Amniotic stem cell (primary cell): ENCODE measurements at places on chromosomes 12 and 14.

- DNase-seq = no peak
Observed at GRCh38 chr12:118846416-118846815, 134.9 kb upstream of the SRRM4 start.

GRCh38 chr12:118103201-118103600 lies 610 bp downstream of the VSIG10 start:
- no peak for DNase-seq

DNA sequence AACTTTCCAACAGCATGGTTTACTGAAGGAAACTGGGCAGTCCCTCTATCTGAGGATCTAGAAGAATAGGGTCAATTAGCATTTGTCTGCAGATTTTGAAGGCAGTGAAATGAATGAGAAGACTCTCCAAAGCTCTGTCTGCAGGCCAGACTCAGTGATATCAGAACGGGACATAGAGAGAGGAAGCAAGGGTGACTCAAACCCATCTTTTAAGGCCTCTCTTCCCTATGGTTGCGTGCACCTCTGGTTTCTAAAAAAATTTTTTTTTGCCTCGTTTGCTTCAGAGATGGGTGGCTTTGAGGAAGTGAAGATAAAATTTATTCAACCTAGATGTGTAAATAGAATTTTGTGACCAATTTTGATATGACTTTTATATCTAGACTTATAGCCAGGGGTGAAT lies 71.9 kb upstream of the HOXC13 start:
- DNase-seq = no peak

DNA sequence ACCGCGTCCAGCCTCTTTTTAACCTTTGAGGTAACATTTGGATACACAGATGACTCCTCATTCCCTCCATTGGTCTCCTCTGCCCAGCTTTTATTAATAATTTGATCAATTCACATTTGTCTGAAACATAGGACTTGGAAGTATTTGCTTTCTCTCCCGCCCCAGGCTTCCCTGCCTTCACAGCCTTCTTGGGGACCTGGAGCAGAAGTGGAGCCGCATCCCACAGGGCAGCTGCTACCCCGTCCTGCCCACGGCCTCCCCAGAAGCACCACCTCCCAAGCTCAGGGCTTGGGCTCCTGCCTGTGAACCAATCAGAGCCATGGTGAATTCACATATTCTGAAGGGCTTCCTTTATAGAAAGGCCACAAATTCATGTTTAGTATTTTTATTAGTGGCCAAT lies 97.6 kb downstream of the PIWIL1 start:
- no peak for DNase-seq

GRCh38 chr12:60805364-60805763 lies 1209.5 kb downstream of the SLC16A7 start:
- no peak for DNase-seq
